ENCODE measurements at places on chromosomes 2 and 18.

DNA sequence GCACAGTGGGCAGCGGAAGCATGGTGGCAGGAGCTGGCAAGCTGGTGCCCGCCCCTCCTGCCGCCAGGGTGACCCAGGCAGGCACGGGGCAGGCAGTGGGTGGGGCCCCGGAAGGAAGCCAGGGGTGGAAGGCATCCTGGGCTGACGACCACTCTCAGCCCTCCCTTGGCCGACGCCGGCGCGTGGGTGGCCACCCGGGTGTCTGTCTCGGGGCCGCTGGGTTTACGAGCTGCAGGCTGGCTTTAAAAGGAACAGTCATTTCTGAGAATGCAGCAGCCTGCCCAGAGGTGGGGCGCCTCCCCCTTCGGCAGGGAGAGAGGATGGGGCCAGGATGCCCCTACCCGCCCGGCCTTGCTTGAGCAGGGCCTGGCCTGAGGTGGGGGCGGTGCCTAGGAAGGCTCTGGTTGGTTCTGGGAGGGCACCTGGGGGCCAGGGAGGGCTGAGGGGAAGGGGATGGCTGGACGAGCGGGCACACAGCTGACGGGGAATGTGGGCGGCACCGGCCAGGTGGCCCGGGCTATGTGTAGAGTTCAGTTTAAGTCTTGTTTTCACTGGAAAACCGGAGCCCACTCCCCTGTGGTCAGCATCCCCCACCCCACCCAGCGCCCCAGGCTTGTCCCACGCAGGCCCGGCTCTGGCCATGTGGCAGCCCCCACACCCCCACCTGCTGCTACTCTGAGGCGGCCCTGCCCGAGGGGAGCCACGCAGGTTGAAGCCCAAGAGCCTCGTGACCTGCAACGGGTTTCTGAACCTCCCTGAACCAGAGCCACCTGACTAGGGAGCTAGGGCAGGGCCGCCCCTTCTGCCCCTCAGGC lies 6.3 kb downstream of the BOK start:
- DNase-seq, result no peak

- DNase-seq, result no peak
These were observed 548.0 kb upstream of the SALL3 start for GRCh38 chr18:78431606-78432005.

DNA sequence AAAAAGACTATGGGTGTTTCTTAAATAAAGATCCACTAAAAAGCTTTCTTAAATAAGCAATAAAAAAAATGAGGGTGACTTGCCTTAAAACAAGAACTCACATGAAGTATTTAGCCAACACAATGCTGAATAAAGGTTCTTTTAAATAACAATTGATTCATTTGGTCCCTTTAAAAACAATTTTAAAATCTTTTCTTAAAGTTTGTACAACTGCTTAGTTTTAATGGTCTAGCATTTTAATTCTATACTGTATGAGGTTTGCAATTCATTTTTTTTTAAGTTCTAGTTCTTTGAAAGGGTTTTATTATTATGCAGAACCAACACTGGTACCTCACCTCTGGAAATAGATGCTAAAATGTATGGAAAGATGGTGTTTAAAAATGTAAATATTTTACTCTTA lies 1017.5 kb downstream of the LRP1B start:
- DNase-seq, result no peak

DNA sequence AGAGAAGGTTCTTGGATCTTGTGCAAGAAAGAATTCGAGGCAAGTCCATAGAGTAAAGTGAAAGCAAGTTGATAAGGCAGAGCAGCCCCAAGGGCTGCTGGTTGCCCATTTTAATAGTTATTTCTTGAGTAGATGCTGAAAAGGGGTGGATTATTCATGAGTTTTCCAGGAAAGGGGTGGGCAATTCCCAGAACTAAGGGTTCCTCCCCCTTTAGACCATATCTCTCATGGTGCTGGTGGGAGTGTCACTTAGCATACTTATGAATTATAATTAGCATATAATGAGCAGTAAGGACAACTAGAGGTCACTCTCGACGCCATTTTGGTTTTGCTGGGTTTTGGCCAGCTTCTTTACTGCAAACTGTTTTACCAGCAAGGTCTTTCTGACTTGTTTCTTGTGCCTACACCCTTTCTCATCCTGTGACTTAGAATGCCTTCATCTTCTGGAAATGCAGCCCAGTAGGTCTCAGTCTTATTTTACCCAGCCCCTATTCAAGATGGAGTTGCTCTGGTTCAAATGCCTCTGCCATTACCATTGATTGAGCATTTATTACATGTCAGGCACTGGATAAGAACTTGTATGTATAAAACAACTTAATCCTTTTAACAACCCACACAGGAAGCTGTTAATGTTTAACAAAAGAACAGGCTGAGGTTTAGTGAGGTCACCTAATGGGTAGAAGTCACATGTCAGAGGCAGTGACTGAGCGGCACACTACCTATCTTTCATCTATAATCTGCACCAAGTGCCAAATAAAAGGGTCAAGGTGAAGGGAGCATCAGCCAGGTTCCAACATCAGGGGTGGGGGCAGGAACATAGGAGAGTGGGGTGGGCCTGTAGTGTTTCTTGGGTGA lies 250.9 kb downstream of the ICOS start:
- DNase-seq, result no peak

GRCh38 chr2:44753552-44754285 lies 187.8 kb upstream of the SIX3 start:
- no peak for DNase-seq

DNA sequence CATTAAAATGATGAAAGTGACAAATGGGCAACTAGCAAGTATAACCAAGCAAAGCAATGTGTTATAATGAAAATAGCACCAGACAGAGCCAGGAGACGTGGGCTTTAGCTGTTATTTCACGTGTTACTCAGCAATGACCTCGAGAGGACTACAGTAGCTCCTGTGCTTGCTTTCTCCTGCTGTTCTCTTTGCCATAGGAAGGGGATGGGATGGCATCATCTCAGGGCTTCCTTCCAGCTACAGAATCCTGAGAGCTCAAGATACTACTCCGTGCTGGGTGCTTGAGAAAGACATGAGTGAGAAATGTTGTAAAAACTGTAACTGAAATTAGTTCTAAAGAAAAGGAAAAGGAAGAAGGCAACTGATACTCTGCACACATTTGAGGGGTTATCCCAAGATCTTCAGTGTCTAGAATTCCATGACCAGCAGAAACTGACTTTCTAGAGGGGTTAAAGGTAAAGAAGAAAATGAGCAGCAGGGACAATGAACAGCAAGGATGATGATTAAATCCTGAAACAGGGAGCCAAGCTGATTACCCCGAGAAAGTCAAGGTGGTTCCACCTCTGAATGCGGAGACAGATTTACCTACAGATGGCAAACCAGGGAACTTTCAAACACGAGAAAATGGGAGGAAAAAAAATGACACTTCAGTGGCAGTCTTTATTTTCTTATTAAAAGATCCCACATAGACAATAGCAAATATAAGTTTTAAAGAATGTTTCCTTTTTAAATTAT lies 33.4 kb downstream of the GAREM1 start:
- DNase-seq, result no peak

GRCh38 chr2:37059841-37060240 lies 24.3 kb downstream of the HEATR5B start:
- no peak for DNase-seq

DNA sequence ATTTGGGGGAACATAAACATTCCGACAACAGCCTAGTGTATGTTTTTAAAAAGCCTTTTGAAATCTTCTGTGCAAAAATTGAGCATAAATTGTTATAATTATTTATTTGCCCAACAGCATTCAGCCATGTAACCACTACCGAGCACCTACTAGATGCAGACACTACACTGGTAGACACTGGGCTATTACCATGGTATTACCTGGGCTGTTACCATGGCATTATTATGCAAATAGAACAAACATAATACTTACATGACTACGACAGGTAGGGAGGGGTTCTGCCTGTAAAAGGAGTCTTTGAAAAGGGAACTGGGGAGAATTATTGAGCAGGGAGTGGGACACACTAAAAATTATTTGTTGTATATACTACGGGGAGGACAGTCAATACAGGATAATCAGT lies 116.4 kb downstream of the MREG start:
- DNase-seq, result no peak

- DNase-seq, result no peak
These were observed 151.9 kb upstream of the CYRIA start for GRCh38 chr2:16817305-16818202.

GRCh38 chr2:235066895-235067294 lies 115.1 kb downstream of the SH3BP4 start:
- DNase-seq, result no peak

GRCh38 chr2:169362118-169362893 lies at the start of gene LRP2:
TSS of gene LRP2 (minus strand) at chr2:169362534. CDS start at chr2:169362399, 135 bp downstream.
- no peak for DNase-seq

DNA sequence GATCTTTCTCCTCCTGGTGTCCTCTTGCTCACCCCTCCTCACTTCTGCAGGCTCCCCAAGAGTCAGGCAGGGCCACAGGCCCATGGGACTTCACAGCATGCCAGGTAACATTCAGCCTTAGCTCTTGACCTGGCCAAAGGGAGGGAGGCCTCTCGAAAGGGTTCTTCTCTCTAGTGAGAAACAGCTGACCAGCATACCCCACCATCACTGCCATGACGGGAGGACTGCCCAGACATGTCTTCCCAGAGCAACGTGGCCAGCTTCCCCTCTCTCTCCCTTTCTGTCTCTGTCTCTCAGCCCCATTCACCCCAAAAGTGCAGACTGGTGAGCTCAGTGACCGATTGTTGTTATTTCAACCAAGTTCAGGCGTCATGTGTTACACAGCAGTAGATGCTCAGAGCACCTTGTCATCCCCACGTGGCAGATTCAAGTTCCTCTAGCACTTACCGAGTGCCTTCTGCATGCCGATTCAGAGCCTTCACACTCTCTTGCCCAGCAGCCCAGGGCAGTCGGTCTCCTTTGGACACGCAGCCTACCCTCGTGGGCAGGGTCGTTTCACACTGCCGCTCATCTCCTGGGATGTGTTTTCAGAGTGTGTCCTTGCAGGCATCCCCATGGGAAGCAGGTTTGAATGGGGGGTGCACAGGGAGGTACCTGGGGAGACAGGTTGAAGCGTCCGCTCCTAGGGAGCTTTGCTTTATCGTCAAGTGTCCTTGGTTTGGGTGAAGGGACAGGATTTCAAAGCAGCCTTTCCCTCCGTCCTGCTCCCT lies 259.9 kb downstream of the NDUFA10 start:
- no peak for DNase-seq

DNA sequence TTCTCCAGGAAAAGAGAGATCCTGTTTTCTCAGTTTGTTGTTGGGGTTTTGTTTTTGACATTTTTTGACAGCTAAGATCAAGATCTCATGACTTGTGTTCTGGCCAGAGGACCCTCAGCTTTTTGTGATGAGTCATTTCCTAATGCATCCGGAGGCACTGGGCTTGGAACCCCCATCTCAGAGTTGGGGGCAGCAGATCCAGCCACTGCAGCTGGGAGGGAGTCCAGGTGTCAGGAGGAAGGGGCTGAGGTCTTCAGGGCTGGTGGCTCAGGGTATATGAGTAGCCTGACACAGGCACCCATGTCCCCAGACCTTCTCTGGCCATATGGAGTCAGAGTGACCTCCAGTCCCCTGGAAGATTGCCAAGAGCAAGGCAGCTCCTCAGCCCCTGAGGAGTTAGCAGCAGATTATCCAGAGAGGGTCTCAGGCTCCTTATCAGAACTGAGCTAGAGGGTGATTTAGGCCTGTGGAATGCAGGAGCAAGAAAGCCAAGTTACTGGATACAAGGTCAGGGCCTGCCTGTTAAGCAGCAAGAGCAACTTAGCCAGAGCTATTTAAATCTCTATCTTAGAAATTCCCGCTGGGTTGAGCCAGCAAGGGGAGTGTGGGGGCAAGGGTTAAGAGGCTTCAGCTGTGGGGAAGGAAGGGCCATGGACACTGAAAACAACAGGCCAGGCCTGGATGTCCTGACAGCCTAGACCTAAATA lies 62.4 kb downstream of the TANC1 start:
- no peak for DNase-seq

GRCh38 chr18:23716966-23717365 lies 27.7 kb downstream of the LAMA3 start:
- no peak for DNase-seq

GRCh38 chr18:54165450-54165849 lies 59.0 kb downstream of the MBD2 start:
- no peak for DNase-seq

- no peak for DNase-seq
These were observed 105.8 kb upstream of the SMAD2 start for GRCh38 chr18:48036226-48036625.

DNA sequence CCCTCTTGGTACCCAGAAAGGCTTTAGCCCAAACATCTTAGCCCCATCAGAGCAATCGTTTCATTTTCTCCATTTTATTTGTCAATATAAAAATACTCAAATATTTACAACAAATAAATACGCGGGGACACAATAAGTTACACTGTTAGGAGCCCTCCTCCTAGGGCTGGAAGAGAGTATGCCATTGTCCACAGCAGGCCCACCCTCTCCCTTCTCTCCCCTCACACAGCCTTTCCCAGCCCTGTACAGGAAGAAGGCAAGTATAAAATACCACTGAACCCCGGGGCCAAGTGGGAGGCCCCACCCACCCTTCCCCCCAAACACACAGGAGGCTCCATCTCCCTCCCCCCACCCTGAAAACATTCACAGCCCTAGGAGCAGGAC lies 1.9 kb upstream of the ANKRD39 start:
- no peak for DNase-seq

- DNase-seq, result no peak
These were observed 503.9 kb downstream of the IRS1 start for GRCh38 chr2:226295681-226296080.

- no peak for DNase-seq
These were observed 266.9 kb upstream of the GULP1 start for GRCh38 chr2:188024811-188025210.

- no peak for DNase-seq
These were observed 179.6 kb downstream of the FAM124B start for GRCh38 chr2:224222291-224222690.

- no peak for DNase-seq
These were observed 44.8 kb downstream of the MARCHF4 start for GRCh38 chr2:216327447-216327935.

DNA sequence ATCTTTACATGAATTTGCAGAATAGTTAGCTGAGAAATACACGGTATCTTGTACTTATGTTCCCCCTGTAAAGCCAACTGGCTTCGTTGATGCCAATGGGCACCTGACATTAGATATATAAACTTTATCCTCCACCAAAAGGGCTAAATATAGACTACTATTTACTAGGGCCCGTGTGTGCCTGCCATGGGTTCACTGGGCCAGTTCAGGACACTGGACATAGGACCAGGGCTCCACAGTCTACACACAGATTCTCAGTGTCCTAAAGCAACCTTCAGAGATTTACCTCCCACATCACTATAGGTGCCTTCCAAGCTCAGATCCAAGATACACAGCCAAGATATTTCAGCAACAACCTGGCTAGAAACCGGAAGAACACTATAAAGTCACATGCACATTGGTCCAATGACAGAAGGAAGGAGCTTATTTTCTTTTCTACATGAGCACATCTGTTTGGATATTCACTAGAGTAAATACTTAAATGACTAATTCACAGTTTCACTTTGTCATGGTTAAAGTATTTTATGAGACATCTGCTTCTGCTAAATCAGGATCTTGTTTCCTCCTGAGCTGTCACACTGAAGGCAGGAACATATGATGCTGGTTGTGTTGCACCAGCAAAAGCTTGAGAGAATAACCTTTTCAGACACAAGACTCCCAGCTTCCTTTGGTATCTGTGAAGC lies 95.1 kb downstream of the MYO5B start:
- DNase-seq, result no peak

Measured in stimulated activated CD8-positive, alpha-beta memory T cell treated with anti-CD3 and anti-CD28 coated beads, Interleukin-4, amount 100 ng/mL, for 1 hour (primary cell).